ENCODE measurements at places on chromosomes 2 and 18.

GRCh38 chr2:105753380-105753779 lies 8.7 kb downstream of the NCK2 start:
- peak; percentile 31 for DNase-seq

DNA sequence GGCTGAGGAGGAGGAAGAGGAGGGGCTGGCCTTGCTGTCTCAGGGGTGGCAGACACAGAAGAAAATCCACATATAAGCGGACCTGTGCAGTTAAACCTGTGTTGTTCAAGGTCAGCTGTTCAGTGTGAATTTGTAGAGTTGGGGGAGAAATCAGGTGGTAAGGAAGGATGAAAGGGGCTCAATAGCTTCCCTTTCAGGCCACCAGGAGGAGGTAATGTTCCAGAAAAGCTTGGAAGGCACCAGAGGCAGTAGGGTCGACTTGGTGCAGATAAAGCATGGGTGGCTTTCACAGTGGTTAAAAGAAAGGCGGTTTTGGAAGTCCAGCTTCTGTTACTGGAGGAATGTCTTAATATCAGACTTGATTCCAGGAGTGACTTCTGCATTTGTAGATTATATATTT lies 167.4 kb downstream of the THSD7B start:
- no peak for DNase-seq

DNA sequence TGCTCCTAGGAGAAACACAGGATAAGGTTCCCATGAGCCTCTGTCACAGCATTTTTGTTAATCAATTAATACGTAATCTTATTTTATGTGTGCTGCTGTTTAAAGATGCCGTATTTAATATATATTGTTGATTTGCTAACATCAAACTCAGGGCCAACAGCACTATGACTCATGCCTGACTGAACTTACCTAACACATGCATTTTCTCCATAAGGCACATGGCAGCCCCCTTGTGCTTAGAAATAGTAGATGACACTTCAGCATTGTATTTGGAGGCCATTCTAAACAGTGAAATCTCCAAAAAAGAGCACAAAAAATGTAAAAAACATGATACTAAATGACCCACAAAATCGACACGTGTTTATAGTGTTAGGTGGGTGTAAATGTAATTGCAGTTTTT lies 314.8 kb downstream of the MYCN start:
- DNase-seq, result no peak

- DNase-seq, result no peak
These were observed 134.5 kb downstream of the NAPG start for GRCh38 chr18:10660179-10660884.

DNA sequence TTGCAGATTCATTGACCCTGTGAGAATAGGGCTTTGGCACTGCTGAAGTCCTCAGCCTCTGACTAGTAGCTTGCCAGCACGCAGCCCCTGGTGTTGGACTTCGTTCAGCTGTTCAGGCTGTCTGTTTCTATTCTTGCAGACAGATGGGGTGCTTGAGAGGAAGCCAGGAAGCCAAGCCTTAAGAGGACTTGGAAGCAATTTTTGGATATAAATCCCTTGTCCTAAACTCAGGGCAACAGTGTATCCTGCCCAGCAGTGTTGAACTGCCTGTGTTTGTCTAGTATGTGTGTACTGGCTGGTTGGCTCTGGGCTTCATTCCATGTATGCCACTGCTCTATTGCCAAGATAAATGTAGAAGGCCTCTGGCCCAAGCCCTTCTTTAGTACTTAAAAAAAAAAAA lies 108.6 kb downstream of the COMMD1 start:
- peak; percentile 78 for DNase-seq

DNA sequence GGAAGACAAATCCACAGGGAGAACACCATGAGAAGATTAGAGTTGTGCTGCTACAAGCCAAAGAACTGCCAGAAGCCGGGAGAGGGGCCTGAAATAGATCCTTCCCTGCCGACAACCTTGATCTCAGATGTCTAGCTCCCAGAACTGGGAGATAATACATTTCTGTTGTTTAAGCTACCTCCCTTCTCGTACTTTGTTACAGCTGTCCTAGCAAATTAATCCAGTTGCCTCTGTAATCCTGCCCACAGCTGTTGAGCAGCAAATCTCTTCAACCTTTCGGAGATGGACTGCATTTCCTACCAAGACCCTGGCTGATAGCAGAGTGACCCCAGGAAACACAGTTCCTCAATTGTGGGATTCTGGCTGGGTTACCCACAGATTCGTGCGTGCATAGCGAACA lies 2.6 kb upstream of the TBC1D8 start:
- DNase-seq, result no peak

GRCh38 chr2:71922091-71922490 lies 225.6 kb downstream of the CYP26B1 start:
- DNase-seq, result no peak

DNA sequence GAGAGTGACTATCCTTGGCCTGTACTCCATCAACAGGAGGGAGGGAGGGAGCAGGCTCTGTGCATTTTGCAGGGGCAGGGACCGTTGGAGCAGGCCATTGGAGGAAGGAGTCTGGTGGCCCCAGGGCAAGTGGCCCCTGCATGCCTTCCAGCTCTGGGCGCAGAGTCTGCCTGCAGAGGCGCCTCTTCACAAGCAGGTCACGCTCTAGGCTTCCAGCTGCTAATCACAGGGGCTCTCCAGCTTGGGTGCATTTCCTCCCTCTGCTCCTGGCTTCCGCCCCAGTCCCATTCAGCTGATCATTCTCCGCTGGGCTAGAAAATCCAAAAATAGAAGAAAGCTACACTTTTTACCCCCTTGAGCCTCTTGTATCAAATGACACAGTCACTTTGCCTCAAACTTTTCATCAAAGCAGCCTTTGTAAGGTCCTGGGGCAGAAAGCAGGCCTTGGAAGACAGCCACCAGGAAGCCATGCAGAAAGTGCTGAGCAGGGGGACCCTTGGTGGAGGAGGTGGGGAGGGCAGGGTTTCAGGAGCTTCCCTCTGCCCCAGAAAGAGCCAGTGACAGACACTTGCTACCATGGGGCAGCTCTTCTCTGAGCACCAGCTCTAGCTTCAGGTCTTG lies 11.3 kb downstream of the TMEM247 start:
- peak; percentile 87 for DNase-seq

GRCh38 chr18:79554321-79554720 lies 125.3 kb upstream of the CTDP1 start:
- no peak for DNase-seq

DNA sequence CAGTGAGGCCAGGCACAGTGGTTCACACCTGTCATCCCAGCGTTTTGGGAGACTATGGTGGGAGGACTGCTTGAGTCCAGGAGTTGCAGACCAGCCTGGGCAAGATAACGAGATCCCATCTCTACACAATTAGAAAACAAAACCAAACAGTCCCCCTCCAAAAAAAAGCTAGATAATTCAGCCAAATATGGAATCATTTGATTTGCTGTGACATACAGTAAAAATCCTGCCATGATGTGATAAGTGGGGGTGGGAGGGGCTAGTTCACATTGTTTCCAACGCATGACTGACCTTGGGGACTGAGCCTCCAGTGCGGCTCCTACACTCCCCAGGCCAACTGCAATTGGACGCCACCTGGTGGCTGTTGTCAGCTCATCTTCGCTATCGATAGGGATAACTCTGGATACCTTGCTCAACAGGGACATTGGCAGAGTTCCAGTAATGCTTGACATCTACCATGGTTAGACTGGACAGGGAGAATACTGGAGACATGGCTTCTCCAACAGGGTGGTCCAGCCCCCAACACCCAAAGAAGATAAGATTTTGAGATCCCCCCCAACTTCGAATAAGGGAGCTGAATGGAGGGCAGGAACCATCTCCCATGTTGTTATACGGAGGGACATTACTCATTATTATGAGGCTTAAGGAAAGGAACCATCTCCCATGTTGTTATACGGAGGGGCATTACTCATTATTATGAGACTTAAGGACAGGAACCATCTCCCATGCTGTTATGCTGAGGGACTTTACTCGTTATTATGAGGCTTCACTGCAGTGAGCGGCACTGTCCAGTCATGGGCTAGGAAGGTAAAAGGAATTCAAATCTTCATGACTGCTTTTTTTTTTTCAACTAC lies 135.9 kb downstream of the TGIF1 start:
- peak; percentile 84 for DNase-seq

DNA sequence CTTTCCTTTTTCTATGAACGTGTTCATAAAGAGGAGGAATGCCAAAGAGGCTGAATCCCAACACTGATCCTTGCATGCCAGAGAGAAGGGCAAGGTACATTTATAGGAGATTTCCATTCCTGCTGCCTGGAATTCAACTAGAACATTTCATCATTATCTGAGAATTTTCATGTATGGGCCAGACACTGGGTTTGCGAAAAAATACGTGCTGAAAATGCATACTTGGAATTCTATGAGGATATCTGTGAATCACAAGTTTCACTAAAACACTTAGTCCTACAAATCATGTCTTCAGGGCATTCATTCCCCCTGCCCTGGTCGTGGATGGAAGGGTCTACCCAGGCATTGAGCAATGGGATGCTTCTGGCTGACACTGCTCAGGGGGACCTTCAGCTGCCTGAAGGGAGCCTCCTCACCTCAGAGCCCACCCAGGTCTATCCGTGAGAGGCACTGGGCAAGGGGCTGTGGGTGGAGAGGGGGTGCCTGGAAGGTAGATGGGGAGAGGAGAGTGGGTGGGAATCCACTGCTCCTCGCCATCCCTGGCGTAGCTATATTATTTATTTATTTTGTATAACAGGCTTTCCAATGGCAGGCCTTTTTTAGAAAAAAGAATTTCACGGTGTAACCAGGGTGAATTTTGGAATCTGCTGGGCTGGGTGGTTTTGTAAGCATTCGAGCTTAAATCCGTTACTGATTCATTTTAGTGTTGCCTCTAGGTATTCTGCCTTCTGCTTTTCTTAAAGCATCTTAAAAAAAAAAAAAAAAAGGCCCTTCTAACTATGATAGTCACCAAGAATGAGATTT lies 560.6 kb upstream of the ID2 start:
- DNase-seq, result no peak

DNA sequence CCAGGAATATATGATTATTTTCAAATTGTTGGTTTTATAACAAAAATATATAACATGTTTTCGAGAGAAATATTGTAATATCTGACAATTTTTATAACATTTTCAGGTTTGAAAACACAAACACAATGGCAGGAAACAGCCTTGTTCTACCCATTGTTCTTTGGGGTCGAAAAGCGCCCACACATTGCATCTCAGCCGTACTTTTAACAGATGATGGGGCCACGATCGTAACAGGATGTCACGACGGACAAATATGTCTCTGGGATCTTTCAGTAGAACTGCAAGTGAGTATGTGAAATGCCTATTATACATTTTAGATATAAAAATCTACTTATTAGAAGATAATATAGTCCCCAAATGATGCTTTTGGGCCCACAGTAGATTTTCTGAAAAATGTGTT lies 21.2 kb downstream of the WDR7 start:
- DNase-seq, result no peak

DNA sequence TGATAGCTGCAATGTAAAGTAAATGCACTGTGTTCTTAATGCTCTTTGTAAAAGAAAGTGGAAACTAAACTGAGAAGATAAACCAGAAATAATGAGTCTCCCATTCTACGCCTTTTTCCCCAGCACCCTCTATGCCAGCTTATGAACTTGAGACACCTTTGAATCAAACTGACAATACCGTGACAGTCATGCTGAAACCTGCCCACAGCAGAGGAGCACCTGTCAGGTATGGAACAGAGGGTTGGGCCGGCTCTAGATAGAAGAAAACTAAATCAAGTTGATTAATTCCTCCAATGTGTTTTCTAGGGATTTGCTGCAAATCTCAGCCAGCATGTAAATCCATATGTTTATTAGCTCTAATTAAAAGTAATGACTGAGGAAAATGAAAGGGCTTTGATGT lies 520.6 kb upstream of the RAB12 start:
- DNase-seq, result no peak

DNA sequence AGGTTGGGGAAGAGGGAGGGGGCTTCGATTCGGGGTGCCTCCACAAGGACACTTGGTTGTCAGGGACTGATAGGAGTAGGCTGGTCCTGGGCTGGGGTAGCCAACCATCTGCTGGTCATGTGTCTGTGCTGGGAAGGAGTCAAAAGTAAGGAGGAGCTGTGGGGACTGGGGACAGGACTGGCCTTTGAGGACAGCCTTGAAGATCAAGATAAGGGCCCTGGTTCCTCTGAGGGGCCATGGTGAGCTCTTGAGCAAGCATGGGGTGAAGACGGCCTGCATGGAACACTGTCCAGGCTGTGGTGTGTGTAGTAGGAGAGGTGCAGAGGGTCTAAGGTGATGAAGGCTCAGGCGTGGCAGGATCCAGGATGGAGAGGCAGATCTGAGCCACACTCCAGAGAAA lies 1.7 kb downstream of the CYP27A1 start:
- no peak for DNase-seq

- DNase-seq, result no peak
These were observed 94.0 kb upstream of the HNRNPA3 start for GRCh38 chr2:177118636-177119035.

DNA sequence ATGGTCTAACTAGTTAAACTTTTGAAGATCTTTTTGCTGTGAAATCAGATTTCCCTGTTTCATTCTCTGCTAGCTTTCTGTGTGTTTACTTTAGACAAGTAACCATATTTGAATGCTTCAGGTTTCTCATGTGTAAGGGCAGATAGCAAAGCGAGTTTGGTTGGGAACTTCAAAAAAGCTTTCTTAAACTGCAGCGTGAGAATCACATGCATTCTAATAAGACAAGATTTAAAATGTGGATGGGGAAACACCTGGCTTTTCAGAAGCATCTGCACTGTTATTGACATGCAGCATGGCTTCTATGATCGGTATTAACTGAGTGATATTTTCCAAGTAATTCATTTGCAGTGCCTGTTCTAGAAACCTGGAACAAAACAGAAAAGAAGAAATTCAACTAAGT lies 119.3 kb downstream of the ABCA12 start:
- no peak for DNase-seq

DNA sequence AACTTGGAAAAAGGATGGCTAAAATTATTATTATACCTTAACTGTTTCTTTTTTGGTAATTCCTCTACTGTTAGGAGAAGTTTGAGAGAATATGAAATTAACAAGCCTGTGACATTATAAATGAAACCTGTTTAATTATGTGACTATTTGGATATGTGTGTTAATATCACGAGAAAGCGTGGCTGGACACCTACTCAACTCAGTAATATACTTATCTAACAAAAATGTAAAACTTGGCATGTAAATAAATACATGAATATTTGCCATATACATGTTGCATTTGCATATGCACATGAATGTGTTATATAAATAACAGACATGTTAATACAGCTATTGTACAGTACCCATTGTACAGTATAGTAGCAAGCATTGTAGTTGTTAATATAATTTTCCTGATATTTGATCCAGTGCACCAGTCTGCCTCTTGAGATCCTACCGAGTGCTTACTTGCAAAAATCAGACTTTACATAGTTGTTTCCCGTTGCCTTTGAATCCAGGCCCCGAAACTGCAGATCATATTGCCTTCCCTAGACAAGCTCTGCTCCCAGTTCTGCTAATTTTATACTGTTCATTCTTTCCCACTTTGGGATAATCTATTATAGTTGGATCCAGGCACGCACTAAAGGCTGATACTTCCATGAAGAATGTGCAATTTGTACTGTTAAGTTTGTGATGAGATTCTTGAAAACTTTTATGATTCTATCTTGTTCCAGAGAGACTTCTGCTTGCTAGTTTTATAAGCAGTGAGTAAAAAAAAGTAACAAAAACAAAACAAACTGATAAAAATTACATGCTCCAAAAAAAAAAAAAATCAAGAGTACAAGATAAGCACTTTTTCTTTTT lies 395.6 kb downstream of the ARHGAP15 start:
- no peak for DNase-seq

Data from cardiac septum (tissue), 1 donor.